Calu3 (cell line): ENCODE measurements at places on chromosomes 1 and 21. TPM values are rescaled to one million over a fixed set of nuclear protein-coding genes. Genes with fewer than 3 reads are reported as not detected.

GRCh38 chr1:6338695-6339094 lies 54.9 kb downstream of the ACOT7 start:
- no peak for DNase-seq

TTC39A gene
- 18.8 and 19.1 TPM in 2 replicates for total RNA-seq

SPRR1A gene
- total RNA-seq, result not detected in 2 replicates

DNA sequence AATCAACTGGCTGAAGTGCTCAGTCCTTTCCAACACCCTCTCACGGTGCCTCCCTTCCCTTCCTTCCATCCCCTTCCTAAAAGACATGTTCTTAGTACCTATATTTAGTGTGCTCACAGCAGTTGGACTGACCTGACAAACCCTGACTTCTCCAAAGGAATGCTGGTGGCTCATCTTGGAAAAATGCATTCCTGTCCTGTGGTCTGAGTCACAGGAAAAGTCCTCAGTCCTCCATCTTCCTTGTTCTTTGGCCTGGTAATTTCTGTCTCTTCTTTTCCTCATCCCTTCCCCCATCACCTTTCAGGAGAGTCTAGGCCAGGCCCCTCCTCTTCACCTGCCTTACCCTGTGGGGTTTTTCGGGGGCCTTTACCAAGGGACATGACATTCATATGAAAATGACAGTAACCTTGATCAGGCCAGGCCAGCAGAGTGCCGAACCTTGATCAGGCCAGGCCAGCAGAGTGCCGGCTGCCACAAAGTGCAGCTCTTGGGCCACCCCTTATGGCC lies 7.2 kb downstream of the ATP1B1 start:
- DNase-seq, result peak; percentile 69

CGN gene
- total RNA-seq, result 113 and 131 TPM in 2 replicates

DNA sequence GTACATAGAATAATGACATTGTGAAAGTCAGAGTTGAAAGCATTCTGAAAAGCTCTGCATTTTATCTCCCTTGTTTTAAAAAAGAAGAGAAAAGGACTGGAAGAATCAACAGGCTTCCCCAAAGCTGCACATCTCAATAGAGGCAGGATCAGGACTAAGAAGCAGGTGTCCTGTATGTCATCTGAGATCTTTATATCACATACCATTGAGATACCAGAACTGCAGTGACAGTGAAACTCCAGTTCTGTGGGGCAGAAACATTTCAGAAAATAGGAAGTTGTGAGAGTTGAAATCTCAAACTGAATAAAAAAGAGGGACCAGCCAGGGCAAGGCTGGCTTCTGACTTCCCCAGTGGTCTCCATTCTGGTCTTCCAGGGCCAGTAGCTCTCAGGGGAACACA lies 33.0 kb upstream of the SH2D1B start:
- DNase-seq, result no peak

GRCh38 chr1:219090607-219091006 lies 83.1 kb upstream of the LYPLAL1 start:
- DNase-seq, result no peak
